Cardiac muscle cell (in vitro differentiated cells and primary cell): ENCODE measurements at places on chromosomes 16 and 17.

- no peak for DNase-seq
These were observed 6.0 kb downstream of the CIITA start for GRCh38 chr16:10883004-10883403.

DNA sequence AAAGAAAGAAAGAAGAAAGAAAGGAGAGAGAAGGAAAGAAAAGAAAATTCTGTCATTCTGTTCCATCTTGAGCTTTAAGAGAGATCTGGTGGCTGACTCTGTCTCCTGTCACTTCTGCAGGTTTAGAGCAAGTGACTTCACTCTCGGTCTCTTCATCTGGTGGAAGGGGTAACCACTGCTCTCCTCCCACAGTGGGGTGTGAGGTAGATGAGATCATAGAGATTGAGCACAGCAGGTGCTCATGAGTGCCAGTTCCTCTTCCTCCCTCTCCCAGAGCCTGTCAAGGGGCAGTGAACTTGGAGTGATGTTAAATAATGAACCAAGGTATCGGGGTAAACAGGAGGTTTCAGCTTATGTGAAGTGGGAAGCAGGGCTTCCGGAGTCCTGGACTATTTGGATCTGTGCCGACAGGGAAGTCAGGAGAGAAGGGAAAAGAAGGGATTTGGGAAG is 47.7 kb downstream of the BEAN1 start:
- DNase-seq, result no peak

DNA sequence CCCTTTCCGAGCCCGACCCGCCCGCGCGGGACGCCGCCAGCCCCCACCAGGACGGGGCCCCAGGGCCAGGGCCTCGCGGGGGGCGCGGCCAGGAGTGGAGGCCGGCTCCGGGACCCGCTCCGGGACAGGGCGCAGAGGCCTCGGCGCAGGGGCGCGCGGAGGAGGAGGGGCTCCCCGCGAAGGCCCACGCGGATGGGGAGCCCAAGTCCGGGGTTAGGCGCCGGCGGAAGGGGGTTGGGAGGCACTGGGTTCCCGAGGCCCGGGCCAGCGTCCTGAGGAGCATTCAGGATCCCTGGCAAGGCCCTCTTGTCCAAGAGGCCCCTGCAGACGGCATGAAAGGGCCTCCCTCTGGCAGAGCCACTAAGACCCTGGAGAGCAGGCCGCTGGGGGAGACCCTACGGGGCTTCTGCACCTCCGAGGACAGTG is 57.8 kb upstream of the CIBAR2 start:
- DNase-seq, result no peak

GRCh38 chr16:21592191-21592590 is 7.2 kb upstream of the METTL9 start:
- DNase-seq, result no peak

DNA sequence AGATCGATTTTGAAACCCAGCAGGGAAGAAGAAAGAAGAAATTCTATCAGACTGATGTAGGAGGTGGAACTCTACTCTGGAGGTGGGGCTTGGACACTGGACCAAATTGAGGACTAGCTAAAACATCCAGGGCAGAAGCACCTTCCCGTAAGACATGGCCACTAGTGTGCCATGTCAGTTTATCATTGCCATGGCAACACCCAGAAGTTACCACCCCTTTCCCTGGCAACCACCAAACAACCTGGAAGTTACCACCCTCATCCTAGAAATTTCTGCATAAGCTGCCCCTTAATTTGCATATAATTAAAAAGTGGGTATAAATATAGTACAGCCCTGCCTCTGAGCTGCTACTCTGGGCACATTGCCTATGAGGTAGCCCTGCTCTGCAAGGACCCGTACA is 66.7 kb downstream of the NACA2 start:
- no peak for DNase-seq

GRCh38 chr17:63495491-63495890 is 18.6 kb downstream of the ACE start:
- DNase-seq, result no peak
